ENCODE measurements at places on chromosomes 5 and 9.
A peak's percentile ranks its signal among the peaks of the same experiment; 100 is the strongest.

DNA sequence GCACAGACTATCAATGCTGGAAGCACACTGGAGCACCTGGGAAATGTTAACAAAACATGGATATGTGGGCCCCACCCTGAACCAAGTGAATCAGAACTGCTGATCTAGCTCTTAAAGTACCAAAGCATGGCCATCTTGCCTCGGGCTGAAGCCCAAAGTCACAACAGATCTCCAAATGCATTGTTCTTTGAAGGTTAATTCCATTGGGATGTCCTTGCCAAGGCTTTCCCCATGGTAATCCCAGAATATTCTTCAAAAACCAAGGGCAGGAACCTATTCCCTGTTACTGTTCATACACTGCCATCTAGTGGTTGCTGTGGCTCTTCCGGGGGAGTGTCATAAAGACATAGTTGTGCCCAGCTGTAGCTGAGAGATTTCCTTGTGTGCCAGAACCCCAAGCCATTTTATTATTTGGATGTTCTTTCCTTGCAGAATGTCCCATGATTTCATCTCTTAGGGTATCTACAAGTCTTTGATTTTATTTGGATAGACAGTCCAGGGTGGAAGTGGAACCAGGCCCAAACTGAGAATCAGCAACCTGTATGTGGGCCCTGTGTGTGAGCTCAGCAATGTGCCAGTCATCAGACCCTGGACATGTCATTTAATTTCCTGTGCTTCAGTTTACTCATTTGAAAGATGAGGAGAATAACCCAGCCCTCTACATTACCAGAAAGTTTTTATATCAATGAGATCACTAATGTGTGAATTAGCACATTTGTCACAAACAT lies 290.0 kb downstream of the ACTL7B start:
- peak; percentile 40 for DNase-seq

- DNase-seq: no peak
Observed at GRCh38 chr5:69230181-69230580, 4.5 kb upstream of the CDK7 start.

DNA sequence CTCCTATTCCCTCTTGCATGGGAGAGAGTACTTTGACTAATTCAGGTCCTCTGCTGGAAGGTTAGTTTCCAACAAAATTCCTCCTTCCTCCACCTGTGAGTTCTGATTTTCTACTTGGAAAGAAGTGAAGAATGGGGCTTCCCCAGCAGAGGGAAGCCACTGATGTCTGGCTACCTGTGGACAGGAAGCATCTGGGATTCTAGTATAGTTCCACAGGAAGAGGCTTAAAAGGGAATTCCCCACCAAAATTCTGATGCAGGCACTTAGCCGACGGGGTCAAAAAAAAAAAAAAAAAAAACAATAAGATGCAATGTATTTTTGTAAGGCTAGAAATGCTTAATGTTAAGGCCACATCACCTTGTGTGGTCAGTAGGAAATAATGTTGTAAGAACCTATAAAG lies 33.4 kb downstream of the PCDHGC5 start:
- DNase-seq: no peak

DNA sequence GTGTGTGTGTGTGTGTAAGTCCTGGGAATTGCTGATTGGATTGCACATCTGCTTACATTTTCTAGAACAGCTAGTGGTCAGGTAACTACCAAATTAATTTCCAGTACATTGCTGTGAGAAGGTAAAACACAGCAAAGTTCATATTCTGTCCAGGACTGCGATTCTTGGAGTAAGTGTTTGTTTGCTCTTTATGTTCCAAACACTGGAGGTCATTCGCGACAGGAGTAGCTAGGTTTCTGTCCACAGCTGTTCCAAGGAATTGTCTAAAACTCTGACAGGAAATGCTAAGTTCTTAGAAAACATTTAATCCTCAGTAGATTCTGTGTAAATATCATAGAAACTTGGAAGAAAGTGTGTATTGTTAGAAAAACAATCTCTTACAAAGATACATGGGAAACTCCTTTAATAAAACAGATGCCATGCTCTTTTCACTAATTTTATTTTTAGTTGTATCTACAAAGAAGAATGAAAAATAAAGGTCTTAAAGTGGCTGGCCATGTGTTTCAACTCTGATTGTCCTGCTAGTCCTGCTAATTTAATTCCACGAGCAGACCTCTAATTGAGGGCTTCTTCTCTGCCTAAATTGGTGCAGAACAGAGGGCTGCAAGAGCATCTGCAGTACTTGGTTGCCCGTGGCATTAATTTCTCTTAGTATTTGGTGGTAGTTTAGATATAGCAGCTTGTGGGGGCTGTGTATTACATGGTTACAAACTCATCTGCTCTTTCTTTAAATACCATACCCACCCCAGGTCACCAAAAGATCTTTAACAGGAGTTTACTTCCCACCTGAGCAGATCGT lies 464.5 kb downstream of the RASEF start:
- no peak for DNase-seq

DNA sequence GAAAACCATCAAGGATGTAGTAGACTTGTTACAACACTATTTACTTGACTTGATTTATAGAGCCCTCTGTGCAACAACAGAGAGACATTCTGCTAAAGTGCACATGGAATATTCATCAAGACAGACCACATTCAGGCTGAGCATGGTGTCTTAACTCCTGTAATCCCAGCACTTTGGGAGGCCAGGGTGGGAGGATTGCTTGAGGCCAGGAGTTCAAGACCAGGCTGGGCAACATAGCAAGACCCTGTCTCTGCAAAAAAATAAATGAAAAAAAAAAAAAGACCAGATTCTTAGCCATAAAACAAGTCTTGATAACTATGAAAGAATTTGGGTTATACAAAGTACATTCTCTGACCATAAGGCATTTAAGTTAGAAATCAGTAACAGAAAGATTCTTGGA lies 25.3 kb downstream of the DENND4C start:
- no peak for DNase-seq

GRCh38 chr9:133506653-133507038 lies 18.1 kb downstream of the MYMK start:
- no peak for DNase-seq

DNA sequence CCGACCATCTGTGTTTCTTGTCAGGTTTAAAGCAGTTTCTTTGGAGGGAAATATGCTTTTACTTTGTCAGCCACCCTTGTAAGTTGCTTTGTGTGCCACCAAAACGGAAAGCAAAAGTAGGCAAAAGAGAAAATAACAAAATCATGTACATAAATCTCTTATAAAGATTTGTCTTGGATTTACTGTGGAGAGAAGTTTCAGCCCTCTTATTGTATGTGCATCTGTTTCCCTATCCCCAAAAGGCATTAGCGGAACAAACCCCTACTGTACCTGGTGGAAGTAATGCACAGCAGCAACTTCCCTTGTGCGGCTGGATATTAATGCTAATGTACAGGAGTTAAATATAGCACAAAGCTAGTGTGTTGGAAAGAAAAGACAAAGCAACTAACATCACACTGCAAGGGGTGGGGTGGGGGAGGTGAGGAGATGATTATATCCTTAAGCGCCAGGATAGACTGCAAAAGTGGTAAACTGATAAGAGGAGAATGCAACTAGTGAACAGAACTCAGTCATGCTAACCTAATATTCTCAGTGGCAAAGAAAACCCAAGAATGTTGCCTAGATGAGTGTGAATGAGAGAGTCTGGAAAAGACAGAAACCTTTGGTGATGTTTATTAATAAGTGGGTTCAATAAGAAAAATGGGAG lies 396.5 kb upstream of the MEF2C start:
- no peak for DNase-seq

GRCh38 chr9:117334101-117334500 lies 80.8 kb downstream of the ASTN2 start:
- DNase-seq: no peak

GRCh38 chr5:73625372-73625943 lies 538 bp upstream of the ARHGEF28 start:
- DNase-seq: no peak

GRCh38 chr5:151497391-151498002 lies 50.1 kb downstream of the SLC36A1 start:
- no peak for DNase-seq

- DNase-seq: no peak
Observed at GRCh38 chr5:179919487-179920060, 11.9 kb upstream of the TBC1D9B start.

- no peak for DNase-seq
Observed at GRCh38 chr9:19551124-19551929, 142.5 kb downstream of the ACER2 start.

DNA sequence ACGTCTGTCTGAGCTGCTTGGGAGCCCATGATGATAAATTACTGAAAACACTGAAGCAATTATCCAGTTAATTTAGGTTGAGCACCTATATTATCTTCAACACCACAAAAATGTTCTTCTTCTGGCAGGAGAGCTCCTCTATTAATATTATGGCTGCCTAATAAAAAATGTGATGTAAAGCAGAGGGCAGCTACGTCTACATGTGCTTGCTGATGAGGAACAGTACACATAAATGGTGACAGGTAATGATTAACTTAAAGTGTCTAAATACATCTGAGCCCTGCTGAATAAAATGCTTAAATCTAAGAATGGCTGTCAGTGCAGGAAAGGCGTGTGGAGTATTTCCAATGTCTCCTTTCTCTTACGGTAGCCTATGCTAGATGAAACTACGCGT lies 131.3 kb upstream of the NR3C1 start:
- DNase-seq: no peak

DNA sequence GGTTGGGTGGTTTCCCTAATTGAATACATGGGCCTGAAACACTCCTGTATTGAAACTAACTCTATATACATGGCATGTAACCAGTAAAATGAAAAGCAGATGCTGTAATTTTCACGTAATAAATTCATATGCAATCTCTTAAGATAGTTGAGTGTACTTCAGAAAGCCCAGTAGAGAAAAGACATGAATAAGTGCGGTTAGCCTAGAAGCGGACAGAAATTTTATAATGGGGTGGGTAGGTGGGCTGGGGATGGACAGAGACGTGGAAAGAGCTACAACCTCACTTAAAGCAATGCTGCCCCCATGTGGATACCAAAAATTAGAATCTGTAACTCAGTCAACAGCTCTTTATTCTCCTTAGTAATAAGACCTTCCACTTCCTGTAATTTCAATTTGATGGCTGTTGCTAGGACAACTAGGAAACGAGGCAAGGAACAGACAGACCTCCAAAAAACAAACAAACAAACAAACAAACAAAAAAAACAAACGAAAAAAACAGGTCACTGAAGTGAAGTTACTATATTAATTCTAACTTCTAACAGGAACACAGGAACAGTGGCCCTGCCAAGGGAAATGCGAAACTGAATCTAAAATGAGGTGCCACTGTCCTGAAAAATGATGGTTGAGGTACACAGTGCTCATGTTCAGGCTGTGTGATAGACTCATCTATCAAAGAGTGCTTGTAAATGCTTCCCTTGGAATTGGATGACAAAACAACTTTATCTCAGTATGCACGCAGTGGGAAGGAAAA lies 103.4 kb upstream of the GNA14 start:
- DNase-seq: no peak

DNA sequence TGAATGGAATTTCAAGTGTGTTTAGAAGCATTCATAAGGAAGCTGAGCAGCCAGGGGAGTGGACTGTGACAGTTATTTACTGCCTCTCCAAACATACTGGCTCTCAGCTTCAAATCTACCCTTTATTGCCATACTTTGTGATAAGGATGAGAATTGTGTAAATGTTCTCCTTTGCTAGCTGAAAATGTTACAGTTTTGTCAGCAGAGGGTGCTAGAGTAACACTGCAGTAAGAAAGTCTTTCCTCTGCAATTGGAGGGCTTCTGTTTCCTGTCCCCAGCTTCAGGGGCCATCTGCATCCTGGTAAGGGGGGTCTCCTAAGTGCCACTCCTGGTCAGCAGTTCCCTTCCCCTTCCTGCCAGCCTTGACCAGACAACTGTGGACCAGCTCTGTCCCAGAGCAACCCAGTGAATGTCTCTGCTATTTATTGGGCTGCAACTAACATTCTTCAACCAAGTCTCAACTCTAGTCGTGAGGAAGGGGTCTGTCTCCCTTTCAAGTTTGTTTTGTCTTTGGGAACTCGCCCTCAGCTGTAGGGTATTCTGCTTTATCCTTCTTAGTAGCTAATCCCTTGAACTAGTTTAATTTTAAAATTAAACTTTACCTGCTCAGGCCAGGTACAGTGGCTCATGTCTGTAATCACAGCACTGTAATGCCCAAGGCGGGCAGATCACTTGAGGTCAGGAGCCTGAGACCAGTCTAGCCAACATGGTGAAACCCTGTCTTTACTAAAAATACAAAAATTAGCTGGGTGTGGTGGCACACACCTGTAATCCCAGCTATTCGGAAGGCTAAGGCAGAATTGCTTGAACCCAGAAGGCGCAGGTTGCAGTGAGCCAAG lies 45.3 kb downstream of the RAPGEF6 start:
- DNase-seq: peak; percentile 57

- no peak for DNase-seq
Observed at GRCh38 chr5:83102364-83102980, 25.1 kb downstream of the XRCC4 start.

DNA sequence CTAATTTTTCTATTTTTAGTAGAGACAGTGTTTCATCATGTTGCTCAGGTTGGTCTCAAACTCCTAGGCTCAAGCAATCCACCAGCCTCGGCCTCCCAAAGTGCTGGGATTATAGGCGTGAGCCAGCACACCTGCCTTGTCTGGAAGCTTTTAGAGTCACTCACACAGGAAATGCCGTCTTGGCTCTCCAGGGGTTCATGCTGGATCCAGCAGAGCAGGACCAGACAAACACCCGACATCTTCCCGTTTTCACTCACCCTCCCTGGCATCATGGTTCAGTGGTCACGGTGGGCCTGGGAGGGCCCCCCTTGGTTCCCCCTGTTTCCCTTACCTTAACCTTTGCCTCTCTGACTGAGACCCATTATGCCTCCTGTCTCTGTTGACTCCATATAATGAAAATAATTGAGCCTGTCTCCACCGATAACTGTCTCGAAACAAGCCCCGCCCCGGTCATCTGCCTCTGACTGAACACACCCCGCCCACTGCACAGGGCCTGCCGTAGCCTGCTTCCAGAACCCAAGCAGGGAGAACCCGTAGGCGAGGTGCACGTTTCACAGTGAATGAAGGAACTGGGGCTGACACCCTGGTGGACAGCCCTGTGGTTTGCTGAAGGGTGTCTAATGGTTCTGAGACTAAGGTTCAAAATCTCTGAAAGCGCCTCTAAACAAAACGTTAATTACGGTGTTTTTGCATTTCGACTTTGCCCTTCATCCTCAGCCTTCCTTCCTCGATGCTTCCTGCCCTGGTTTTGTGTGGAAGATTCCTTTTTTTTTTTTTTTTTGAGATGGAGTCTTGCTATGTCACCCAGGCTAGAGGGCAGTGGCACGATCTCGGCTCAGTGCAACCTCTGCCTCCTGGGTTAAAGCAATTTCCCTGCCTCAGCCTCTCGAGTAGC lies 39.7 kb upstream of the SPRY4 start:
- peak; percentile 47 for DNase-seq

DNA sequence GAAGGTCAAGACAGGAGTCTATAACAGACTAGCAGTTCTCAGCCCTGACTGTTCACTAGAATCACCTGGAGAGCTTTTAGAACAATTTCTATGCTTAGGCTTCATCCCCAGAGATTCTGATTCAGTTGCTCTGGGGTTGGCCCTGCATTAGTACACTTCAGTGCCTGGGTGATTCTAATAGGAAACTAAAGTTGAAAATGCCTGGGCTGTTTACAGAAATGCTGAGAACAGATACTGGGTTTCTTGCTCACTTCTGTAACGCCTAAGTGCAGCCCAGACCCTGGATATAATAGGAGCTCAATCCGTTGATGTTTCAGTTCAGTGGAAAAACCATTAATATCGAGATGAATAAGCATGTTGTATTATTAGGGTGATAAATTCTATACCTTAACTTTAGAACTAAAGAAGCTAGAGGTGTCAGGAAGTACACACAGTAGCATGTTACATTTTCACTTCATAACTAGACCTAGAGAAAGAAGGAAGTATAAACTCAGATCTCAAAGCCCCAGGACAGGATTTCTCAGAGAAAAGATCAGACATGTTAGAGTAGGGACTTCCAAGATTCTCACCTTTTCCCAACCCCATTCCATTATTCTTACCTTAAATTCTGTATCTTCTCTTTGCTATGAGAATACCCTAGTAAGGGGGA lies 20.4 kb downstream of the HAVCR2 start:
- no peak for DNase-seq
